Heart left ventricle (tissue), 16 donors: ENCODE measurements at places on chromosomes 2 and 18.

GRCh38 chr2:175005733-175006264 is 618 bp upstream of the CHN1 start:
- DNase-seq = no peak

DNA sequence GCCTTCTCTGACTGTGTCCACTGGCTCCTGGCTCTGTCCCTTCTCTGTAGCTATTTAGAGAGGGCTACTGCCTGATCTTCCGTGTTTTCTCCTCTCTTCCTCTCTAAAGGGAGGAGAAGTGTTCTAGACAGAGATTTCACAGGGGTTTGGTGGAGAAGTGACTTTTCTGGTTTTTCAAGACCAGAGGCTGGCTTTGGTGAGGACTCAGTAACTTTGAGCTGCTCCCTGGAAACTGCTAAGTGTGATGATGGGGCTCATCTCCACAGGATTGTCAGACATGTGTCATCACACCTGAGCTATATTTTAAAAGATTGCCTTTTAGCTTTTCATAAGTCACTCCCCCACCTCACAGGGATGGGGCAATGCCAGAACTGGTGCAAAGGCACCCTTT is 6.2 kb downstream of the MAL start:
- DNase-seq = no peak

DNA sequence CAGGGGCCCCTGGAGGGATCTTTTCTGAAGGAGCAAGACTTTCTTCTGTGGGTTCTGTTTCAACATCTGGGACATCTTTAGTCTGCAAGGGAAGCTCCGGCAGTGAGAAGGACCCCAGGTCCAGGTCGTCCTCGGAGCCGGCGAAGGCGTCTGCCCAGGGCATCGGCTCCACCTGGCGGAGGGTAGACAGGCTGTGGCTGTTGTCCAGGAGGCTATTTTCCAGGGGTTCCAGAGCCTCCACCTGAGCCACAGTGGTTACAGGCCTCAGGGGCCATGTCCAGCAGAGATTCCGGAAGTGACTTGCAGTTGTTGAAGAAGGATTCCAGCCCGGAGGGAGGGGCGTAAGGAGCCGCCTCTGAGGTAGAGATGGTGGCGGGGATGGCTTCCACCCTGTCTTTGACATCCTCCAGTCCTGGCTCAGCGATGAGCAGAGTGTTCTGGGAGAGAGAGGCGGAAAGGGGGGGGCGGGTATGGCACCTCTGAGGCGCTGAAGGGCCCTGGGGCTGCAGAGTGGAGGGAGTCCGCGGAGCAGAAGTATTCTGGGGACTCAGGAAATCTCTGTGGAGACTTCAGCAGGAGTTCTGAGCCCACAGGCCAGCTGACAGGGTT is 891.3 kb upstream of the LRRTM1 start:
- no peak for DNase-seq

DNA sequence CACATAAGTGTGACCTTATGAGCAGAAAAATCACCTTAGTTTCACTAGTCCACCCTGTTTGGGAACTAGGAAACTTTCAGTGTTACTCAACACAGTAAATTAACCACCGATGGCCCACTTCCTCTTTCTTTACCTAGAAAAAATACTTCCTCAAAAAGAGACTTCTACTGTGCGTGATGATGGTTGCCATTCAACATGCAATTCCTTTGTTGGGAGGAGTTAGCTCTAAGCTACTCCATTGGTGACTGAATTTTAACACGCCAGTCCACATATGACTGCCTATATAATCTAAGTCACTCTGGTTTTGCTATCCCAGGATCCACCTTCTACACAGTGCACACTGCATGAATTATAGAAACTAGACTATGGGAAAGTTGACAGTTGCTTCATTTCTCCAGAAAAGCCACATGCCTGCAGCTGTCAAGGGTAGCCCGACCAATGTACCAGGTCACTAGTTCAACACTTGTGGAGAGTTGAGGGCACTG is 47.8 kb upstream of the REG3G start:
- no peak for DNase-seq

- no peak for DNase-seq
Observed at GRCh38 chr2:15750822-15751329, 159.2 kb downstream of the DDX1 start.

- no peak for DNase-seq
Observed at GRCh38 chr2:152740743-152741328, 22.4 kb downstream of the ARL6IP6 start.

GRCh38 chr2:134167015-134167414 is 86.9 kb upstream of the MGAT5 start:
- no peak for DNase-seq

- DNase-seq = no peak
Observed at GRCh38 chr2:233745073-233745755, 14.9 kb upstream of the UGT1A1 start.

GRCh38 chr2:189534854-189535832 is 45.4 kb downstream of the SLC40A1 start:
- no peak for DNase-seq

- DNase-seq = no peak
Observed at GRCh38 chr18:79881695-79882094, 69.8 kb downstream of the SLC66A2 start.

DNA sequence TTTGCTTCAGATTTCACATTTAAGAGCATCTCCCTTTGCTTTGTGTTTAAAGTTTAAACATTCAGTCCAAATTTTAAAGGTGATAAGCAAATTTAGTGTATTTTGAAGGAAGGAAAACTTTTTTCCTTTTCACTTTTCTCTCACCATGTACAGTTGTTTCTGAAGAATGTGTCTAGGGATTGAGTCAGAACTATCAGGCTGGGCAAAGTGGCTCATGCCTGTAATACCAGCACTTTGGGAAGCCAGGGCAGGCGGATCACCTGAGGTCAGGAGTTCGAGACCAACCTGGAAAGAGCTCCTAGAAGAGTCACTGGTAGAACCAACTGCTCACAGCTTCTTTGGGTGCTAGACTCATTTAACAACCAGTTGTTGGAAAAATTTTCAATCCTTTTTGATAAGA is 327.0 kb upstream of the THUMPD2 start:
- DNase-seq = no peak

DNA sequence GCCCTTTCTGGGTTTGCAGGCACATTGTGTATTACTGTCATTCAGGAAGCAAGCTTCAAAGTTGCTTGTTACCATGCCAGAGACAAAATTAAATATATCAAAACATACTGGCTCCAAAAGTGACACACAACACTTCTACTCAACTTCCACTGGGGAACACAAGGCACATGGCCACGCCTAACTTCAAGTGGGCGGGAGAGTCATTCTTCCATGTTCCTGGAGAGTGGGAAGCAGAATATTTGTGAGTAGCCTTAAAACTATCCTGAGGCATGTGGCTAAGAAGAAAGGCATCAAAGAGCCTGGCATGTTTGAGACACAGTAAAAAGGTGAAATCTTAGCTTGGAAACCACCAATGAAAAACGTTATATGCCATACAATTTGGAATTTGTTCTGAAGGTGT is 90.5 kb upstream of the TACR1 start:
- no peak for DNase-seq

DNA sequence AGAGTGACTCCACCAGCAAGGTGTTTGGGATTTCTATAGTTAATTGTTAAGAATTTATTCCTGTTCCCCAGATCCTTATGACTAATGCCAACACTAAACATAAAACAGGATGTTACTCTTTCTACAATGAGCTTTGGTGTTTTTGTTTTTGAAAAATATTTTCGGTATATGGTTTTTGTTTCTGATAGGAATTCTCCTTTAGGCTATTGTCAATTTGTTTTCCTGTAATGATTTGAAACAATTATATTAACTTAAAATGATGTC is 182.6 kb downstream of the AGAP1 start:
- no peak for DNase-seq

GRCh38 chr2:237643582-237644380 is 16.4 kb downstream of the LRRFIP1 start:
- no peak for DNase-seq
